Activated CD4-positive, alpha-beta T cell treated with anti-CD3 and anti-CD28 coated beads, Interleukin-2, Interleukin-4, amounts not matched to agents 100 ng/mL and 50 ng/mL, durations not matched to agents 16 hours and 8 hours (primary cell): ENCODE measurements at places on chromosomes 4 and X.
A peak's percentile ranks its signal among the peaks of the same experiment; 100 is the strongest.

DNA sequence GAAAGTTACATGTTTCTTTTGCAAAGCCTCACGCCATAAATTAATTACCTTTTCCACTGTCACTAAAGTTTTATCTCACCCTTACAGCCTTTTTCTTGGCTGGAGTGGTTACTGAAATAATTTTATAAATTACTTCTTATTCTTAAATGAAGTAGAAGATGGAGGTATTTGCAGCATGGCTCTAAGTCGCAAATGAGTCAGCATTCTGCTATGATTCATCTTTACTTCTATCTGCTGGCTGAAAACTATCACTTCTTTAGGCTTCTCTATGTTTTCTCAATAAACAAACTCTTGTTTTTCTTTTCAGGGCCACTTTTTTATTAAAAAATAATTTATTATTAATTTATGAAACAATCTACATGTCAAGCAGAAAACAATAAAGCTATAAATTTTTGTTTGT, 210.2 kb upstream of the GYPA start:
- DNase-seq, result no peak

DNA sequence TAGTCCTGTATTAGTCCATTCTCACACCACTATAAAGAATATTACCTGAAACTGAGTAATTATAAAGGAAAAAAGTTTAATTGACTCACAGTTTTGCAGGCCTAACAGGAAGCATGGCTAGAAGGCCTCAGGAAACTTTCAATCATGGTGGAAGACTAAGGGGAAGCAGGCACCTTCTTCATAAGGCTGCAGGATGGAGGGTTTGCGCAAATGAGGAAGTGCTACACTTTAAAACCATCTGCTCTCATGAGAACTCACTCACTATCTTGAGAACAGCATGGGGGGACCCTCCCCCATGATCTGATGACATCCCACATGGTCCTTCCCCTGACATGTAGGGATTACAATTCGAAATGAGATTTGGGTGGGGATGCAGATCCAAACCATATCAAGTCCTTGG, 12.1 kb upstream of the MAGEA11 start:
- DNase-seq, result no peak

GRCh38 chrX:30572004-30572403, 5.6 kb downstream of the TASL start:
- no peak for DNase-seq

GRCh38 chrX:124910611-124911010, 409.1 kb upstream of the TEX13C start:
- no peak for DNase-seq

DNA sequence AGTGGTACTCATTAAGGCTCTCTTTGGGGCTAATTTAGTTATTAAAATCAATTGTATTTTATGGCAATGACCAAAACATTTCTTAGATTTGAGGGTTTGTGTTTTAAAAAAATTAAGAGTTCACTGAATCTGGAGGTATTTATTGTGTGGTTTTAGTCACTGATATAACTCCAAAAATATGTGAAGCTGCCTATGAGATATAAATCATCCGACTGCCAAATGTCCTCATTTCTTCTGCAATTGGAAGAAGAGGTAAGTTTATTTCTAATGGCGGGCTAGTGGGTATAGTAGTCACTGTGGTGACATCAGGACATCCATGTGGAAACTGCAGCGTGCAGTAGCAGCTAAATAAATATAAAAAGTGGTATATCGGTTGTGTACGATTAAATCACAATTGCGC, 205.5 kb downstream of the MID1 start:
- DNase-seq, result no peak

- no peak for DNase-seq
Observed at GRCh38 chr4:80560337-80560736, 224.8 kb downstream of the CFAP299 start.

DNA sequence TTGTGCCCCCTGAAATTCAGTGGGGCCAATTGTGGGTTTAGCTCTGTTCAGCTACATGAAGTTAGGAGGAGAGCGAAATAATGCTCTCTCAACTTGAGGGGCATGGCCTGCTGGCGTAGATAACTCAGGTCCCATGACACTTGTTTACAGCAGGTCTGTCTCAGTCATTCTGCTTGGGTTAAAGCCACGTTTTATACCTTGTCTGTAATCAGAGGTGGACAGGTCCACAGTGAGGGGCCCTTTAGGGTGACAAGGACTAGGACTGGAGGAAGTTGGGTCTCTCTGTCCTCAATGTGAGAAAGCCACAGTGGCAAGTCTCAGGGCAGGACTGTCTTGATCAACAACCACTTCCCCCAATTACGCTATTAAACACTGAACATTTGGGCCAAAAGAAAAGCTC, 49.0 kb downstream of the PDHA1 start:
- no peak for DNase-seq

- no peak for DNase-seq
Observed at GRCh38 chr4:56409511-56410090, 22.3 kb upstream of the AASDH start.

- DNase-seq, result no peak
Observed at GRCh38 chrX:138020941-138021340, 455.0 kb downstream of the ZIC3 start.

GRCh38 chrX:19332983-19333382, 10.7 kb upstream of the PDHA1 start:
- DNase-seq, result no peak

GRCh38 chr4:147735413-147736301, 3.8 kb downstream of the ARHGAP10 start:
- no peak for DNase-seq

DNA sequence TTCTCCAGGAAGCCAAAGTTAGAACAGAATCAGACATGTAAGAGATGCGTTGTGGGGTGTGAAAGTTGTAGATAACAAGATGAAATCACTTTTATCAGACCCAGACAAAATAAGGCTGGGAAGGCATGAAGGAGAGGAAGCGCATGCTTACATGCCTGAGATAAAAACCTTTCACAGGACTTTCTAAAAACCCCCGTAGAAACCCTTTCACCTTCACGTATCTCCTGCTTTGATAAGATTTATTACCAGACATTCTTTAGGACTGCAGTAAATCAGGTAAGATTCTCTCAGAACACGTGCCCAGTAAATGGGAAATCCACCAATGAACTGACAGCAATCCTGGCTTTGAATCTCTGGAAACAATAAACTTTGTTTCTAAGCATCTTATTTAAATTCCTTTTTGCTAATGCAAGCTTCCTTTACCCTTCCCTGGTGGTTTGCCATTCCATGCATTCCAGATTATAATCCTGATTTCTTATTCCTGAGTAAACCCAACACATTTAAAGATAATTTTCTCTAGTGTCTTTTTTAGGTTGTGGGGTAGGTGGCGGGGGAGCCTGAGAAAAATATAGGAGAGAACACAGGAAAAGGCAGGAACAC, 254.6 kb upstream of the LDB2 start:
- DNase-seq, result no peak

GRCh38 chr4:2360396-2360730, 58.1 kb downstream of the ZFYVE28 start:
- no peak for DNase-seq

DNA sequence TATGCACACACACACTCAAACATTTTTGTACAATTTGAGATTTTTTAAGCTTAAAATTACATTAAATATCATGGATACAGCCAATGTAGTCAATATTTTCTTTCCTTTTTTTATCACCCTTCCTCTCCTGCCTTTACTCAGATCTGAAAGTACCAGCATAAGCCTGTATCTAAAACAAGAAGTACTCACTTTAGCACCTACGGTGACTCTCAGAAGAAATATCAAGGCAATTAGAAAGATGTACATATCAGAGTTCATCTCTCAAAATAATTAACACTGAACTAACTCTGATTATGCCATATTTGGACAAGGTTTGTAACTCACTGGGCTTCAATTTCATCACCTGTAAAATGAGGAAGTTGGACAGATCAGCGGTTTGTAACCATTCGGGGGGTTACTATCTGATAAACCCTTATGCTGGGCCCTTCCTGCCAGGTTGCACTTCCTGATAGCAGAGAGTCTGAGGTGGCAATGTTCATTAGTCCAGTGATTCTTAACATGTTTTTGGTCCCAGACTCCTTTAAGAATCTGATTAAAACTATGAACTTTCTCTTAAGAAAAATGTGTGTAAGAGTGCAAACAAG, 5.7 kb upstream of the GPR174 start:
- DNase-seq, result no peak

DNA sequence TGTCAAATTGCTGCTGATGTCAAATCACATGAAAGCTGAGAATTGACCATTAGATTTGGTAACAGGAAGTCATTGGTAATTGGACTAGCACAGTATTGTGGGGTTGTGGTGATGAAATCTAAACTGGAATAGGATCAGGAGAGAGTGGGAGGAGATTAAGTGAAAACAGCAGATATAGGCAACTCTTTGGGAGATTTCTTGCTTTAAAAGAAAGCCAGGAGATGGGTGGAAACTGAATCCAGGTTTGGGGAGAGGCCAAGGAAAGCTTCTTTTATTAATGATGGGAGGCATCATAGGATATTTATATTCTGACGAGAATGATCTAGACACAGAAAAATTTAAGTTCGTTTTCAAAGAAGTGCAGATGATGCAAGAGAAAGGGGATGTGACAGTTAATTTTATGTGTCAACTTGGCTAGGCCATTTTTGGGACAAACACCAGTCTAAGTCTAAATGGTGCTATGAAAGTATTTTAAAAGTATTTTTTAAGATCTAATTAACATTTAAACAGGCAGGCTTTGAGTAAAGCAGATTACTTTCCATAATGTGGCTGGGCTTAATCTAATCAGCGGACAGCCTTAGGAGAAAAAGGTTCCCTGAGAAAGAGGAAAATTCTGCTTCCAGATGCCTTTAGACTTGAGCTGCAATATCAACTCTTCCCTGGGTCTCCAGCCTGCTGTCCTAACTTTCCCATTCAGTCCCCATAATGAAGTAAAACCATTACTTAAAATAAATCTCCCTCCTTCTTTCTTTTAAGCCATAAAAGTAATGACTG, 24.7 kb downstream of the SEC24D start:
- DNase-seq, result no peak

- no peak for DNase-seq
Observed at GRCh38 chrX:821327-822107, 190.9 kb downstream of the SHOX start.

DNA sequence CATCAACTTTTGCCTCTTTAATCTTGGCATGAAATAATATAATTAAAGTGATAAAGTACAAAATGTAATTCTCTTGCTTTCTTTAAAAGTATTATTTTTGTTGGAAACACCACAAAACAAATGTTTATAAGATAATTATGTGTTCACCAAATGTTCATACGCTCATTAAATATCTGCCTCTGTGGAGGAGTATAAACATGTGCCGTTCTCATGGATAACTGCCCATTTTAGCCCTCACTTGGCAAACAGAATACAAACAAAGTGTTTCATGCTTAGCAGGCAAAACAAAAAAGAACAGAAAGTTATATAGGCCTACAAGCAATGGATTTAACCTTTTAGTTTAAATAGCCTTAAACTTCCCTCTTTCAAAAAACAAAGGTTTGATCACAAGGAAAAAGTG, 800.5 kb upstream of the DIAPH2 start:
- no peak for DNase-seq

DNA sequence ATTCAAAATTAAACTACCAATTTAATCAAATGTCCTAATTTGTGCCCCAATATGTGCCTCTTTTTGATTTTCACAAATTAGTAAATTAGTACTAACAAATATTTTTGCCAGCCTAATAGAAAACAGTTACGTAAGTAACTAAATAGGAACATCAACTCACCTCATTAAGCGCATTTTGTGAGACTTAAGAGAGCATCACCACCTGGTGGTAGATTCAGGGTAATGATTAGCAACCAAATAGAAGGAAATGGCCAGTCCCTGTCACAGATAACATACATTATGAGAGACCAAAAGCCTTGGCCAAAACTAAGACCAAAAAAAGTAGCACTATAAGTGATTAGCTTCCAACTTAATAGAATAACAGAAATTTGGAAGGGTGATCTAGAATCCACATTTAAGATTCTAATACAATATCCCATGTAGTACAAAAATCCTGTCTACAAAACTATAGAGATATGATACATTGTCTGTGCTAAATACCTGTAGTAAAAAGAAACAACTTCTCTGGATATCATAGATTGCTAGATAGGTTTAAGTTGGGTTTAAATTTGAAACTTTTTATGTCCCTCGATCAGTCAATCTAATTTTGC, 46.7 kb downstream of the C4orf46 start:
- peak; percentile 27 for DNase-seq

- DNase-seq, result no peak
Observed at GRCh38 chrX:40578039-40578695, 2.6 kb upstream of the ATP6AP2 start.

DNA sequence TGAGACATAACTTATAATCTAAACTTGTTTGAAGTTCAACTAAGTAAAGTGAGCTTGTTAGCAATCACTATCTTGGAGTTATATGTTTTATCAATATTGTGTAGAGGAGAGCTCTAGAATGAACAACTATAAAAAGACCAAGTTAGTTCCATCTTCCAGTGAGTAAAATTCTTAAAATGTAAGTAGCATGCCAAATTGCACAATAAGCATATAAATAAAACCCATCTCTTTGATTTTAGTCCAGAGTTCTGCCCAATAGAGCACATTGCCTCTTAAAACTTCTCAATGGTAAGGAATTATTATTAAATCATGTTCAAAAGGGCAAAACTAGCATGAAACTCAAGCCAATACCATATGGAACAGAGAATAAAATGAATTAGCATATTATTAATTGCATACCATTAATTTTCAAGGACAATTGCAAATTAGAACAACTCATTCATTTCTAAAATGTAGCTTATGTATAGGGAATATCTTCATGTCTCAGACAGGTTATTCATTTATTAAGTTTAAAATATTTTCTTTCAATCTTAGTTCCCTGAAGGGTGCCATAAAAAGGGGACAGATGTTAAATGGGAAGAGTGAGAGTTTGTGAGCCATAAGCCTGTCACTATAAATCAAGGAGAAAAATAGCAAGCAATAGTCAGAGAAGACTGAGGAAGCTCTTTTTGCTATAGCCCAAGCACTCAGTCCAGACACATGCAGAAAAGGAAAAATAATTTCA, 507.6 kb downstream of the CENPC start:
- DNase-seq, result no peak

GRCh38 chrX:65407157-65407626, 127.4 kb downstream of the LAS1L start:
- DNase-seq, result peak; percentile 2

GRCh38 chr4:128468123-128468989, 180.7 kb upstream of the PGRMC2 start:
- DNase-seq, result no peak

DNA sequence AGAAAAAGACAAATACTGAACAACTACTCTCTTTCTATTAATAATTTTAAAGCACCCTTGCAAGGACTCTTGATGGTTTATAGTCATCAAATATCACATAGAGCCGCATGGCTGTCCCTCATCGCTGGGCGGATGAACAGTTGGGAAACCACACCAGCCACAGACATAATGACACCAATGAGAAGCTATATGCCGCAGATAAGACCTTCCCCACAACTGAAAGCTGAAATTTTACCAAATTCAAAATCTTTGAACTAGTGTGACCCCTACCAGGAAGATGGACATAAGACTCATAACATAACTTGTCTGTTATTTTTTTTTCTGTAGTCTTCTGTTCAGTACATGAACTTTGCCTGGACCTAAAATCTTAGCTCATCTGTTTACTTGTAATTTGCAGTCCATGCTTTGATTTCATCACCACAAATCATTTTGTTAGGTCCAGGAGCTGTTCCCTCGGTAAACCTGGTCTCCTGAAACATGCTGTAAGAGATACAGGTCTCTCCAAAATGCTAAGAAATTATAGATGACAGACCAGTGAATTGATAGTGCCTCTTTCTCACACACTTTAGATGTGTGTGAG, 157.3 kb upstream of the RAPGEF2 start:
- no peak for DNase-seq

- DNase-seq, result no peak
Observed at GRCh38 chr4:25033526-25033925, 2.8 kb upstream of the LGI2 start.
